ENCODE measurements at places on chromosomes 2 and 18.

GRCh38 chr2:120105360-120105759 lies 92.5 kb downstream of the EPB41L5 start:
- DNase-seq: peak; percentile 17

DNA sequence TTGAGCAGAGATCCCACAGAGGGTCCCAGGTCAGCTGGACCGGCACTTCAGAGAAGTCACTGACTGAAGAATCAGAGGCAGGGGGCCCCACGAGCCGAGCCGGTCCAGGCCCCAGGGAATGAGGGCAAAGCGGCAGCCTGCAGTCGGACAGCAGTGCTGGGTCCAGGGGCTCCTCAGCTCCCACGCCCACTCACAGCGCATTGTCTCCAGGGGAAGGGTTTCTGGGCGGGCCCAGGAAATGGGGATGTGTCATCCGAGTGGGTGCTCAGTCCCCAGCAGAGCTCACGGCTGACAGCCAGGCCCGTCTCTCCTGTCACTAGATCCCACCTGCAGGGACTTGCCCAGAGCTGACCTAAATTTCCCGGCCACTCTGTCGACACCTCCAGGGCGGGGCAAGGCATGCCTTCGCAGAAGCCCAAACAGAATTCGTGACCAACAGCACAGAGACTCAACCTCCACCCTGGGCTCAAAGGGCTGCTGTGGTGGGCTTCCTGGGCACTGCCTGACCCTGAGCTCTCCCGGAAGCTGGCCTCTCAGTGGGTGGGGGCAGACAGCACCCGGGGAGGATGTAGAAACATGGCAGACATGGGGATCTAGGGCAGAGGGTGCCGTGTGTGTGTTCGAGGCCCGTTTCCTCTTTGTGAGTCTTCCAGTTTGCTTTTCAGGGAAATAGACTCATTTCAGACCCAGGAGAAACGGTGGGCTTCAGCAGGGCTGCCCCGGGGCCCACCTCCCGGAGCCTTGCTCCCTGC lies 42.1 kb upstream of the TAF1B start:
- no peak for DNase-seq

DNA sequence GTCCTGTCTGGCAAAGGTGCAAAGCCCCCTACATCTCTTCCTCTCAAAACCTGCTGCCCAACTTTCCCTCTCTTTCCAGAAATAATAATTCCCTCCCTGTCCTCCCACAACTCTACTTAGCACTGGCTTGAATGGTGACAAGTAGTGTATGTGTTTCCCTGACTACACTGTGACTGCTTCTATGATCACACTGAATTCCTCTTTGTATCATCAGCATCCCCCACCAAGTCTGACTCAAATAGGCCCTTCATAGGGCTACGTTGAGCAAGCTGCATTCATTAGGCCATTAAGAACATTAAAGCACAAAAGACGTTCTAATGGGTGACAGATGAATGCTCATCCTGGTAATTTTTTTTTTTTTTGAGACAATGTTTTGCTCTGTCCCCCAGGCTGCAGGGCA lies 13.7 kb upstream of the ST3GAL5 start:
- no peak for DNase-seq

DNA sequence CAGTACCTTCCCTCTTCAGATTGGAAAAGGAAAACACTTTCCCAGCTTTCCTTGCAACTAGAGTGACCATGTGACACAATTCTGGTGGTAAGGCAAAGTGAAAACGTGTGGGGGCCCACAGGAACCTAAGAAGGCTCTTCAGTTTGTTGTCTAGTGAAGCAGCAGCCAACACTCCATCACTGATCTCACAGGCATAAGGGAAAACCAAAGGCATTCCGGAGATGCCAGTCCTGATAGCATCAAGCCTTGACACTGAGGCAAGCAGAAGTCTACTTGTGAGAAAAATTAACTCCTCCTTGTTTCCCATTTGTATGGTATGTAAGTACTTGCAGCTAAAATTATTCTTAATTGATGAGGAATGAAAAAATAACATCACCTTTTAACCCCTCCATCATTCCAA lies 88.3 kb downstream of the ETAA1 start:
- DNase-seq: no peak

DNA sequence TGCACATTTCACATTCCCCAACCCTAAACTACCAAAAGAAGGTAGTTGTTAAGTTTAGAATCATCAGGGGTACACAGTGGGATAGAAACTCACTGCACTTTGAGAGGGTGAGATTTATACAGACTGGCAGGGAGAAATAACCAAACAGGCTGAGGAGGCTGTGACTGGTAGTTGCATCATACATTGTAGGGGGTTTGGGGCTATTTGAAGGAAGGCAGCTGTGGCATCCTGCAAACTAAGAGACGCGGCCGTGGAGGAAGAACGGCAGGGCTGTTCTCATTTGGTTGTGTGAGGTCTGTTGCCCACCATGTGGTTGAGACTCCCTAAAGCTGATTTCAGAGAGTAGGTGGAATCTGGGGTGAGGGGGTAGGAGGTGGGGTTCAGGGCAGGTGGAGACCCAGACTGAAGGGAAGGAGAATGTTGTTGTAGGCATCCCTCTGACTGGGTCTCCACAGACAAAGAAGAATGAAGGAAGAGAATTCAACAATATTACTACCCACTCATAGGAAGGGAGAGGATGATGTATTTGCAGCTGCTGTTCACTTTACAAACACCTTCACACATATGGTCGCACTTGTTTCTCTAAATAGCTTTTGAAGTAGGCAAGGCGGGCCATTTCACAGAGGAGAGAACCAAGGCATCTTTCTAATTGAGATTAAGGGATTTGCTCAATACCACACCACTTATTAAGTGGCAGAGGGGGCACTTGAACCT lies 170.9 kb upstream of the SIX2 start:
- DNase-seq: no peak

DNA sequence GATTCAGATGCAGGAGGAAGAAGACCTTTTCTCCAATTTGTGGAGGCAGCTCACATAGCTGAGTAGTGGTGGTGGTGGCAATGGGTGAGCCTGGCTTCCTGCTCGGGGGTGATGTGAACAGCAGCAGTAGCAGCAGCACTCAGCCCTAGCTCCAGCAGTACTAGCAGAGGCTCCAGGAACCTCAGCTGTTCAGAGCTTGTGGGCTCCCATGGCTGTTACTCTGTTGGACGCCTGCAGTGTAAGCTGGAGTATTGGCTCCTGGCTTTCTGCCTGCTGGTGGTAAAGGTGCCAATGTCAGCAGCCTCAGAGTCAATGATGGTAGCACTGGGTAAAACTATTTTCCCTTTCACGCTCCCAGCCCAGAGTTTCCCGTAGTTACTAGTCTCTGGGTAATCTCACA lies 3.1 kb upstream of the SEH1L start:
- no peak for DNase-seq

DNA sequence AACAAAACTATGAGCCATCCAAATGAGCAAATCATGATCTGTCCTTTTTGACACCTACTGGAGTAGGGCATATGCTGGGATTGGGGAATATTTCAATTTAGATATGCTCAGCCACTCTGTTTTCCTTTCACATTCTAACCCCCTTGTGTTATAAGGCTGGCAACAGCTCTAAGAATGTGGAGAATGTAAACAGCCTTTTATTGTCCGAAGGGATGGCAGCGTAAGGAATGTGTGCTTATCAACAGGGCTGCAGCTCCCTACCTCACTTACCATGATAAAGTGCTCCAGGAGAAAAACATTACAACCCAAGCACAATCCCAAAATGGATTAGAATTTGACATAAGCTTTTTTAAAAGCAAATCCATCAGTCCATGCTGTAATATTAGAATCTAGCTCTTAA lies 2.2 kb downstream of the NXPH2 start:
- DNase-seq: no peak

DNA sequence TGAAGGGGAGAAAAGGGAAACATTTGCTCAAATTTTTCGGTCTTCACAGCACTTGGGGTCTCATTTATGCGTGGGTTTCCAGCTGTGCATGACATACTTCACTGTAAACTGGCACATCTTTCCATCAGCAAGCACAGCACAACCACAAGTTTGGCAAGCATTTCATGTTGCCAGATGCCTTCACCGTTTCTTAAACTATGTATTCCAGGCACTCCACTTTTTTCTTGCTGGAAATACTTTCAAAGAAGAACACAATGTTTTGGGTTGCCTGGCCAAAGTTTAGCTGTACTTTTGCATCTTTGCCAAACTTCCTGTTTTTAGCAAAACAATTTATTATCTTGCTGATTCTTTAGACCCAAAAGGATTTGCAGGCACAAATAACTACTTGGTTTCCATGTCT lies 194.6 kb upstream of the MEIS1 start:
- no peak for DNase-seq

DNA sequence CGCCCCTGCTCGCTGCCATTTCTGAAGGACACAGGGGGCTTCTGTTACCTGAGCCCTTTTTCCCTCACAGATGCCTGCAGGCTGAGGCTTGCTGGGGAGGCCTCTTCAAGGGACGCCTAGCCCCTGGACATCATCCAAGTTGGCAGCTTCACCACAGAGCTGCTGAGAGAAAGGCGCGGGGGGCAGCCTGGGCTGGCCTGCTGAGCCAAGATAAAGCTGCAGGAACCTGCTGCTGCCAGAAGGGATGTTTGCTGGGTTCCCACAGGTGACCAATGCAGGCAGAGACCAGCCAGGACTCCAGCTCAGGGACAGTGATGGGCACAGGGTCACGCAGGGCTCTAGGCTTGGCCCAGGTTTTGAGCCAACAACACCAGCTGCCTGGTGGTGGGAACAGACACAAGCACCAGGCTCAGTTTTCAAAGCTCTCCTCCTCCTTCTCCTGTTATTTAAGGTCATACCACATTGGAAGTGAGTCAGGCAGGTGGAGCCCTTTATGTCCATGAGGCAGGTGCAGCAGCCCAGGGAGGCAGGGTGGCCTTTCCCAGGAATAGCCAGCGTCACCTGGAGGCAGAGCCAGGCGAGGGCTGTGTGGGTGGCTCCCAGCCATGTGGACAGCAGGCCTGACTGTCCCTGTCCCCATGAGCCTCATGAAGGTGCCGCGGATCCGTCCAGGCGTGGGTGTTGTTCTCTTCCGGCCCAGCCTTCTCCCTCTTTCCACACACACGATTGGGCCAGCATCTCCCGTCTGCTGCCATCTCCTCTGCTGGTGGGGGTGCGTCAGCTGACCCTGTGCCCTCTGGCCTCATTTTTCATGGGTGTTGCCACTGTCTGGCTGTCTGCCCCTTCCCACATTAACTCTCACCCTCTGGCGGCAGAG lies 515.5 kb upstream of the MYT1L start:
- no peak for DNase-seq

DNA sequence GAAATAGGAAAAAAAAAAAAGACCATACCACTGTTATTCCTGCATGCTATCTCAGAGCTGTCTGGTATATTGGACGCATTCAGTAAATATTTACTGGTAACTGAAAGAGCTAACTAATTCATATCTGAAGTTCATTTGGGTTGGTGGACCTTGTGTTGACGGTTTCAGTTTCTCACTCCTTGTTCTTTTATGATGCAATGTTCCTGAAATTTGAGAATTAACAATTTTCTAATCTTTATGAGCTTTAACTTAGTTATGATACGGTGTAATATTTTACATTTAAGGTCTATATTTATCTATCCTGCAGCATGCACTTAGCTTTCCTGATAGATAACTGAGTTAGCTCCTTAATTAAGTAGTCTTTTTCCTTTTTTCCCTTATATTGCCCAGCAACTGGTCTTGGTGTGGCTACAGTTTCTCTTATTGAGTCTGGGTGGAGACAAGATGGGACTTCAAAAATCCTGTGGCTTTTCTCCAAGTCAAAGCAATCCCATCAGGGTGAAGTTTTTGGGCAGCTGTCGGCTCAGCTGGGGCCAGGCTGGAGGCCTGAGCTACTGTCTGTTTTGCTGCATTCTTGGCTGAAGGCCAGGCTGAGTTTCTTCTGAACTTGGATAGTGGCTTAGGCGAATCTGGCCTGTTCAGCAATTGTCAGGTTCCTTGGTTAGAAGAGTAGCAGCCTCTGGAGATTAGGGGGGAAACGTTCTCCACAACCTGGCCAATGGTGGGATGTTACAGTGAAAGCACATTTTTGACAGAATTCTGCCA lies 78.4 kb upstream of the MEX3C start:
- DNase-seq: no peak

- DNase-seq: no peak
These were observed 114.6 kb downstream of the MAPK4 start for GRCh38 chr18:50674307-50674980.

DNA sequence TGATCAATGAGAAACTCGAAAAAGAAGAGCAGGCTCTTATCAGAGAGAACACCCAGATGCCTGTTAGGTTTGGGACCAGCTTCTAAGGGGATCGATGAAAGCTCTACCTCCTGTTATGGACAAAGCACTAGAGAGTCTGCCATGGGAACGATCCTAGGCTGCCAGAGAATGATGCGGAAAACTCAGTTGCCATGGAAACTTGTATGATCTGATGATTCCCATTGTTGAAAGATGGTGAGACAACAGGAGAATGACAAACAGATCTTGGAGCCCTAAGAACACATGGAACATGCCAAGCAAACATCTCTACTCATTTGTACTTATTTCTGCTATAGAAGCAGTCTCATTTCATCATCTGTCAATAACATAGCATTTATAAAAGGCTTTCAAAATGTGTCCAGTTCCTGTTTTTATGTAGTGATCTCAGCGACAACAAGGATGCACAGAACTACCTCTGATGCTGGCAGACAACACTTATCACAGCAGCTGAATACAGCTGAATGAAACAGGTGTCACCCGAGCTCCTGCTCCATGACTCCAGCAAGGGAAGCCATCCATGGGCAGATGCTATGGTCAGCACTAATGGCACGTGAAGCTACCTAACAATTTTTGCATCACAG lies 59.6 kb downstream of the NCKAP5 start:
- DNase-seq: no peak

DNA sequence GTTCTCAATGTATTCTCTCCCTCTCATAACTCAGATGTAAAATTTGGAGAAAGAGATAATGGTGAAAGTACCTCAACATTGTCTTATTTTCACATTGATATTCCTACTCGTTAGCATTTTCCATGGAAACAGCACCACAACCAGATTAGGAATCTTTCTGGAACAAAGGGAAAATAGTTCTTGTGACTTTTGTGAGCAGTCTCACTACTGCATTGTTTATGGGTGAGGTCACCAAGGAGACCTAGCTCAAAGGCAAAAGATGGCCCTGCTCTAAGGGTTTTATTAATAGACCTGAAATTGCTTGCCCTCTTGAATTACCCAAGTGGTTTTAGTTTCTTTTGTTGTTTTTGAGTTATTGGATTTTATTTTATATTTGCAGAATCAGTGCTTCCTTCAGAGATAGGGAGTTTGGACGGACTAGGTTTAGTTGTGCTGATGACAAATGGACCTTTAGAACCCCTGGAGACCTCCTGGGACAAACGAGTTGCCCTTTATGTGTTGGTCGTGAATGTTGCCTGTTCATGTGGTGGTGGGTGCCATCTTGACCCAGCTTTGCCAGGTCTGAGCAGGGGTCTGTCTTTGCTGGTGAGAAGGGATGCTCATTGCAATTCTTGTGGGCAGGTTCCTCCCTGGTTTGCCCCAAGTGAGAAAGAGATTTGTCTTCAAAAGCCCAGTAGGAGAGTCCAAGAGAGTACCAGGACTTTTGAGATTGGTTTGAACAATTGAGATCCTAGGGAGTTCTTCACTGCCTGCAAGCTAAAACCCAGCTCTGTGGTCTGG lies 58.1 kb downstream of the INPP4A start:
- DNase-seq: no peak

GRCh38 chr2:95277246-95277906 lies 3.1 kb downstream of the PROM2 start:
- no peak for DNase-seq

- no peak for DNase-seq
These were observed 102.3 kb downstream of the STPG4 start for GRCh38 chr2:47052847-47053246.

GRCh38 chr2:110979471-110980338 lies 141.0 kb upstream of the BCL2L11 start:
- DNase-seq: no peak

Data from GM13977 (cell line).